ENCODE measurements at places on chromosomes 1 and 21. TPM values are rescaled to one million over a fixed set of nuclear protein-coding genes. Genes with fewer than 3 reads are reported as not detected.

HEYL gene
- total RNA-seq = 8.4 TPM

LMX1A gene
- not detected for total RNA-seq

PLEKHO1 gene
- total RNA-seq = 40.6 TPM

GRCh38 chr1:27992276-27992675 lies 32.5 kb downstream of the XKR8 start:
- H3K4me3 ChIP-seq = no peak overlapping the region
- H3K27me3 ChIP-seq = no peaks in the 10 kb centered on the region
- H3K27ac ChIP-seq = no peak overlapping the region
- H3K36me3 ChIP-seq = no peaks in the 10 kb centered on the region
- H3K4me1 ChIP-seq = no peaks in the 10 kb centered on the region

LCE1C gene
- not detected for total RNA-seq

DNA sequence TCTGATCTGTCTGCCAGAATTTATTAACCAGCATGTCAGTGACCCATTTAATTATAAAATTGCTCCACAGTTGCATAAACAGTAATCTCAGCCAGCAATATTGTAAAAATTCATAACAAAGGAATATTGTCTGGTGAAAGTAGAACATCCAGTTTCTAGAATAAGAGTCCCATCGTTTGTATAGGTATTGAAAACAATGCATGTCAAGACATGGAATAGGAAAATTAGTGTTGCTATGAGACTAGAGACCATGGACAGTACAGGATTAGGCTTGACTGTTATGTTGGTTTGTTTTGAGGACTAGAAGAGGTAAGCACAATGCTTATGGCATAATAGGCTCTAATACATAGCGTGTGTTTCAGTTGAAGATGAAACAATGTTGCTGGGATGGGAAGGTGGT lies 37.1 kb downstream of the ATF6 start:
- H3K4me1 ChIP-seq = peaks cover 1% of the 10 kb centered on the region
- H3K36me3 ChIP-seq = no peaks in the 10 kb centered on the region
- no peak overlapping the region for H3K4me3 ChIP-seq
- no peak for DNase-seq

DNA sequence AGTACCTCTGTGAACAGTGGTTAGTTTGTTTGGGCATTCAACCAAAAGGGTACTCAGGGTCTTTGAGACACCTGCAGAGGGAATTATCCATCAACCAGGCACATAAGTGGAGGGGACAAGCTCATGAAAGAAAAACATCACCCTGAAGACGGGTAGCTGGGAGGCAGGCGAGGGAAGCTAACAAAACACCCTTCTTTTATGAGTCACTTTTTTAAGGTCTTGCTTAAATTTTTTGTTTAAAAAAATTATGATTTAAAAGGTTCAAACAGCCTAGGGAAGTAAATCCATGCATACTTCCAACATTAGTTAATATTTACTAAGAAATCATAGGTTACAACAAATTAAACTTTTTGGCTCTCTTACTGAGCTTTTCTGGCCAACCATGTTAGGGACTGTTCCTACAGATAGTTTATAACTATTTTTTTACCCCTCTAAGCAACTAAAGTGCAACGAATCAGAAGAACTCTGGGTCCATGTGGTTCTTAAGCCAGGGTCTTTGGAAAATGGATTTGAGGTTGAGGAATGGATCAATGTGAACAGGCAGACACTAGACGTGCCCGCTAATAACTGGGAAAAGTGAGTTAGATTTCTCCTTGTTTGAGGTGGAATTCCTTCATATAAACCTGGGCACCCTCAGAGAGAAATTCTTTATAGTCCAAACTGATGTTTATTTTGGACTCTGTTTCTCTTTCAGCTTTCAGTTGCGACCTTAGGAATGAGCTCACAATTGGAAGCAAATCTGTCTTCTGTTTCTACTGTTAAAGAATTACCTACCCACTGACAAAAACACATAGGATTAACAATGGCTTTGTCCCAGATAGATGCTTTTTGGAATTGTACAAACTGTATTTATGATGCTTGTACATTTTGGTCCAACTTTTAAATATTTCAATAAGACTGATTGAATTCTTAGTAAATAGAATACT lies 123.0 kb downstream of the LYPLAL1 start:
- H3K4me3 ChIP-seq = no peak overlapping the region
- no peak overlapping the region for H3K27ac ChIP-seq
- no peak for DNase-seq
- H3K27me3 ChIP-seq = no peaks in the 10 kb centered on the region

- H3K4me3 ChIP-seq = no peak overlapping the region
- H3K36me3 ChIP-seq = no peaks in the 10 kb centered on the region
- H3K27ac ChIP-seq = no peak overlapping the region
- peaks cover 2% of the 10 kb centered on the region for H3K4me1 ChIP-seq
- no peak for DNase-seq
- H3K27me3 ChIP-seq = no peaks in the 10 kb centered on the region
These were observed 64.8 kb downstream of the NAV1 start for GRCh38 chr1:201603613-201604232.

DNA sequence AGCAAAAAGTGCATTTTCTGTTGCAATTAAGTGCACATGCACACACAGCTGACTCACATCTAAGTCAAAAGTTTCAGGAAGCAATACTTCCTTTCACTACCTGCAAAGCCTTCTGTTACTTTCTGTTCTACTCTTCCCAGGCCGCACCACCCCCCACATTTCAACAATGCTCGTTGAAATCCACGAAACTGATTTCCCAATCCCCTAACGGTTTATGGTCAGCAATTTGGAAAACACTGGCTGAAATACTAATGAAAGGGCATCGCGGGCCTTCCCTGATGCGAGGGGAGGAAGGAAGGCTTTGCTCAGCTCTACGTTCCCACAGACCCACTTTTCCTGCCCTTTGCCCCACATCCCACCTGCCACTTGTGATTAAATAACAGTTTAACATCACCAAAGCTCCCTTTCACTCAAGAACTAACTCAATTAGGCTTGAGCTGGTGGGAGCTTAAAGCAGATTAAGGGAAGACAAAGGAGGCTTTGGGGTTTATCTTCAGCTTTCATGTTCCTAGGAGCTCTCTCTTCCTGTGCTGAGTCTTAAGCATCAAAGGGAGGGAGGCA lies 243.2 kb upstream of the RAB4A start:
- no peak overlapping the region for H3K4me3 ChIP-seq
- peak; percentile 61 for DNase-seq
- no peaks in the 10 kb centered on the region for H3K36me3 ChIP-seq
- peak overlapping the region; percentile 31 for H3K27ac ChIP-seq

- no peaks in the 10 kb centered on the region for H3K4me1 ChIP-seq
- no peaks in the 10 kb centered on the region for H3K36me3 ChIP-seq
- no peak for DNase-seq
- H3K4me3 ChIP-seq = no peak overlapping the region
- no peak overlapping the region for H3K27ac ChIP-seq
These were observed 85.5 kb upstream of the CACNA1E start for GRCh38 chr1:181397845-181398244.

- H3K27me3 ChIP-seq = no peaks in the 10 kb centered on the region
- H3K36me3 ChIP-seq = no peaks in the 10 kb centered on the region
- no peak overlapping the region for H3K27ac ChIP-seq
- DNase-seq = no peak
- no peak overlapping the region for H3K4me3 ChIP-seq
- peaks cover 12% of the 10 kb centered on the region for H3K4me1 ChIP-seq
These were observed 3.5 kb downstream of the SLC66A1 start for GRCh38 chr1:19315378-19316198.

- H3K4me3 ChIP-seq = no peak overlapping the region
- H3K36me3 ChIP-seq = no peaks in the 10 kb centered on the region
- H3K27ac ChIP-seq = peak overlapping the region; percentile 30
- peaks cover 30% of the 10 kb centered on the region for H3K4me1 ChIP-seq
- peak; percentile 81 for DNase-seq
- H3K27me3 ChIP-seq = no peaks in the 10 kb centered on the region
These were observed 18.9 kb downstream of the CAPN2 start for GRCh38 chr1:223731133-223731770.

DNA sequence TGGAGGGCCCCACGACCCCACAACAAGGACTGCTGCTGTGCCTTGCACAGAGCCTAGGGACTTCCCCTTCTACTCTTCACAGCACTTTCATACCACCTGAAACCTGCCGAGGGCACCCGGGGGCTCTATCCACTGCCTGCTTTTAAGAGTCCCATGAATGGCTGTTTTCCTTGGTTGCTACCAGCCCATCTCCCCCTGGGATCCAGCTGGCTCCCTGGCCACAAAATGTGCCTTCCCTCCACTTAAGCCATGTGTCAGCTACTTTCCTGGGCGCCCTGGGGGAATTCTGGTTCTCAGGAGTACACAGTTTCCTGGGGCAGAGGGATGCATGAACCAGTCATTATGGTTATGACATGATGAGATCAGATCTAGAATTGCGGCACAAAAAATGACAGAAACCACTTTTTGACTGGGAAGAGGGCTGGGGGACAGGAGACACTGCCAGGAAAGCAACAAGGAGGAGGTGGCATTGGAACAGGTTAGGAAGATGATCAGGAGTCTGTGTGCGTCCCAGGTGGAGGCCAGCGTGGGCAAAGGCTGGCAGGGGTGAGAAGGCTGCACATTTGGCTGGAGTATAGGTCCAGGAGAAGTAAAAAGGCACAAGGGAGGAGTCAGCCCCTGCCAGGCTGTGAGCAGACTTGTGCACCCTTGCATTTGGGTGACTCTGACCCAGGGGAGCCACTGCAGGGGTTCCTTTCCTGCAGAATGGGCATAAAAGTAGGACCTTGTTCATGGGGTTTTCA lies 3.2 kb upstream of the TNFRSF8 start:
- no peaks in the 10 kb centered on the region for H3K36me3 ChIP-seq
- no peaks in the 10 kb centered on the region for H3K27me3 ChIP-seq
- no peak overlapping the region for H3K4me3 ChIP-seq
- H3K4me1 ChIP-seq = peaks cover 6% of the 10 kb centered on the region
- no peak for DNase-seq
- H3K27ac ChIP-seq = no peak overlapping the region

TEDDM1 gene
- not detected for total RNA-seq

GRCh38 chr1:163974120-163974519 lies 584.9 kb upstream of the PBX1 start:
- no peaks in the 10 kb centered on the region for H3K4me1 ChIP-seq
- H3K27ac ChIP-seq = no peak overlapping the region
- no peak overlapping the region for H3K4me3 ChIP-seq
- H3K36me3 ChIP-seq = no peaks in the 10 kb centered on the region

Measured in ovary (tissue), 10 donors.